ENCODE measurements at places on chromosomes 12 and 14.

GRCh38 chr12:43221216-43221615 is 330.8 kb downstream of the ADAMTS20 start:
- no peak for DNase-seq

- no peak for DNase-seq
Observed at GRCh38 chr12:52524898-52525591, 4.9 kb upstream of the KRT5 start.

GRCh38 chr12:90275088-90275487 is 566.5 kb upstream of the ATP2B1 start:
- no peak for DNase-seq

- no peak for DNase-seq
Observed at GRCh38 chr14:67486890-67487289, 1.6 kb downstream of the TMEM229B start.

- DNase-seq = no peak
Observed at GRCh38 chr12:37543131-37543965, 773.2 kb upstream of the ALG10B start.

DNA sequence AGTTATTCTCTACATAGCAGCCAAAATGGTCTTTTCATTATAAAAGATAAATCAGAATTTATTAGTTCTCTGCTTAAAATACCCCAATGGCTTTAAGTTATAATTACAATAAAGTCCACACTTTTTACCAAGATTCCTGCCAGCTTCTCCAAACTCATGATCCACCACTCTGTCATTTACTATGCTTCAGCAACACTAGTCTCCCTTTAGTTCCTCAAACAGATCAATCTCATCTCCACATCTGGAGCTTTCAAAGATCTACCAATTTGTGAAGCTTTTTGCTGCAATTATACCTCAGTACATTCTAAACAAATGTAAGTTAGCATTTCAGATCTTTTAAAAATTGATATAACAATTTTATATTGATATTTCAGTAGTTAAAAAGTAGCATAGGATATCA is 24.9 kb downstream of the CATSPERB start:
- no peak for DNase-seq
